Muscle of back (tissue), 13 donors: ENCODE measurements at places on chromosomes 13 and 19.
A peak's percentile ranks its signal among the peaks of the same experiment; 100 is the strongest.

DNA sequence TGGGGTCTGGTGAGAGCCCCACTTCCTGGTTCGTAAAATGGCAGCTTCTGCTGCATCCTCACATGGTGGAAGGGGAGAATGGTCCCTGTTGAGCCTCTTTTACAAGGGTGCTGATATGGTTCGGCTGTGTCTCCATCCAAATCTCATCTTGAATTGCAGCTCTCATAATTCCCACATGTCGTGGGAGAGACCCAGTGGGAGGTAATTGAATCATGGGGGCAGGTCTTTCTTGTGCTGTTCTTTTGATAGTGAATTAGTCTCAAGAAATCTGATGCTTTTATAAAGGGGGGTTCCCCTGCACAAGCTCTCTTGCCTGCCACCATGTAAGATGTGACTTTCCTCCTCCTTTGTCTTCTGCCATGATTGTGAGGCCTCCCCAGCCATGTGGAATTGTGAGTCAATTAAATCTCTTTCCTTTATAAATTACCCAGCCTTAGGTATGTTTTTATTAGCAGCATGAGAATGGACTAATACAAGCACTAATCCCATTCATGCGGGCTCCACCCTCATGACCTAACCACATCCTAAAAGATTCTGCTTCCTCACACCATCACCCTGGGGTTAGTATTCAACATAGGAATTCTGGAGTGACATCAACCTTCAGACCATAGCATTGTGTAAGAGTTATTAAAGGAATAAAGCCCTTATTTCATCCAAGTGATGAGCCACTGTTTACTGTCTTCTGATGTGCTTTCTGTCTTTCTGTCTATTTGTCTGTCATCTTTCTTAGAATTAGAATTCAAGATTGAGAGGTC lies 159.0 kb upstream of the IRS2 start:
- no peak for DNase-seq

DNA sequence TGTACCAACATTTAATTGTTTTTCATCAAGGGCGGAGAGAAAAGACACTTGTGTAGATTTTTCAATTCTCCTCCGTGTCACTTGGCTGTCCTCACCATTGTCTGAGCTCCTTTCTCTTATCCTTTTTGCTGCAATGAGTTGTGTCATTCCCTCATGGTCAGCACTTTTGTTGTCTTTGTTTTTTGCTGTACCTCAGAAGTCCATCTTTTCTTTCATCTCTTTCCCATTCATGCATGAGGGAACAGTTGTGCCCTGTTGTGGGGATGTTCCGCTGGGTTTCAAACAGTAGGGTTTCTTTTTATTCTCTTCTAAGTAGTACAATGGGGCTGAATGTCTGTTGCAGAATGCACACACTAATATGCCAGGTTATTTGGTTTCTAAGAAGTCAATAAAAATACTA lies 222.6 kb downstream of the TM9SF2 start:
- no peak for DNase-seq

- no peak for DNase-seq
These were observed 272.7 kb downstream of the DIAPH3 start for GRCh38 chr13:59891053-59891452.

DNA sequence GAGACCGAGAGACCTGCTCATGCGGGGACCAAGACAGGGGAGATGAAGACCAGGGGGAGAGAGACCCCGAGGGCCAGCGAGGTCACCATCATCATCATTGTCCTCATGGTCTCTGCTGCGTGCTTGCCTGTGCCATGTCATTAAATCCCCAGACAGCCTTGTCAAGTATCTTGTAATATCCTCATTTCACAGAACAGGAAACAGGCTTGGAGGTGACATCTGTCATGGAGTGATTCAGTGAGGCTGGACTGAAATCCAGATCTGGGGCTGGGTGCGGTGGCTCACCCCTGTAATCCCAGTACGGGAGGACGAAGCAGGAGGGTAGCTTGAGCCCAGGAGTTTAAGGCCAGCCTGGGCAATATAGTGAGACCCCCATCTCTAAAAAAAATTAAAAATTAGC lies 5.9 kb upstream of the NANOS2 start:
- DNase-seq, result no peak

DNA sequence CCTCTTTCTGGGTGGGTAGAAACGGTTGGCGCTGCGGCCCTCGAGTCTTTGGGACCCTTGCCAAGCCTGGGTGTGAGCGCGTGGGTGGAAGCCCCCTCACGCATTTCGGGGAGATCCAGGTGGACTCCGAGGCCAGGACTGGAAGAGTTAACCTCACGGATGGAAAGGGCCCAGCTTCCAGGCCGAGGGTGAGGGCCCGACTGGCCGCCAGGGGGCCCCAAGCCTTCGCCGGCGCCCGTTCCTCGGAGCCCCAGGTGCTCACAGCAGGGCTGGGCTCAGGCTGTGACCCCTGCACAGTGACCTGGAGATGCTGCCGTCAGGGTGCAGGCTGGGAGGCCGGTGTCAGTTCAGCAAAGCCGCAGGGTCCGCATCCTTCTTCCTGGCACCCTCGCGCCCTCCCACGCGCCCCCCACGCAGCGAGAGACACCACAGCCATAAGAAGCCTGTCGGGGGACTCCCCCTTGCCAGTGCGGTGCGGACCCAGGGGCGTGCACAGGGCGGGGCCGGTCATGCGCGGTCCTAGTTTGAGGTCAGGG lies 34.2 kb upstream of the TMEM255B start:
- peak; percentile 47 for DNase-seq
